H9 (cell line): ENCODE measurements at places on chromosomes 2 and 18.

- DNase-seq: no peak
Measured at GRCh38 chr18:23568281-23569138, 17.8 kb downstream of the NPC1 start.

GRCh38 chr18:63143330-63143771 lies 176.2 kb downstream of the BCL2 start:
- no peak for DNase-seq

GRCh38 chr2:237490009-237490711 lies 3.1 kb downstream of the MLPH start:
- no peak for DNase-seq

GRCh38 chr18:6782861-6783260 lies 53.3 kb downstream of the ARHGAP28 start:
- DNase-seq: no peak

DNA sequence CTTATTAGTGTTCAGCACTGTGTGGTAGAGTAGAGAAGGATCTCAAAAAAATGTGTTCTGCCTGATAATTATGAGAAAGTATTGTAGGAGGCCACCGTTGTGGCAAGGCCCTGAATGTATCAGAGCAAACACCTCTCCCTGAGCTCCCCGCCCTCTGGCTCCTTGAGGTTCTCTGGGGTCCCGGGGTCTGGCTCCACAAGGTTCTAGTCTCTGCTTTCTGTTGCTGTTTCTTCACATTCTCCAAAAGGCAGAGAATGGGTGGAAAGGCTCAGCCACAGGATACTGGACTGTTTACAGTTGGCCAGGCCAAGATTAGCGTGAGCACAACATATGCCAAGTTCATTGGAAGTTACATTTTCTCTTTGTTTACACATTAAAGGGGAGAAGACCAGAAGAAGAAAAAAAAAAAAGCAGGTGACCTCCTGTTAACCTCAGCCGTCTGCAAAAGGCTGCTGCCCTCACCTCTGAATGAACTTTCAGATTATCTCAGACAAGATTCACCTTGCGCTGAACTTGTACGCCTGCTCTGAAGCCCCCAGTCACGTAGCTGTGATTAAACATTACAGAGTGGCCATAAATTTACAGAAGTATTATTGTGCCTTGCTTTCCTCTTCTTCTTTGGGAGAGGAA lies 56.6 kb upstream of the CYP26B1 start:
- DNase-seq: no peak

DNA sequence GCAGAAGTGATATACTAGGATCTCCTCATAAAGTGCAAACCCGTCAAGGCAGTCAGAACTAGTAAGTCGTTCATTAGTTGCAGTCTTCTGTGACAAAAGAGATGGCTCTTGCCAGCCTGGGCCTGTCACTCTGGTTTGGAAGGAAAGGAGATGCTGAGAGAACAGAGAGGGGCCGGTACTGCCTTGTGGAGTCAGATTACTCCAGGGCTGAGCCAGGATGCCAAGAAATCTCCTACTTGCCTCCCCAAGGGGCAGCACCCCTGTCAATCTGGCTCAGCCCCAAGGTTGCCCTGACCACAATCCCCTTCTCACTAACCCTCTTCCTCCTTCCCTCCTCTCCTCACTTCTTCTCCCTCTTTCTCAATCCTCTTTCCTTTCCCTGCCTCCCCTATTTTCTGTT lies 62.9 kb upstream of the ASPRV1 start:
- peak; percentile 54 for DNase-seq

DNA sequence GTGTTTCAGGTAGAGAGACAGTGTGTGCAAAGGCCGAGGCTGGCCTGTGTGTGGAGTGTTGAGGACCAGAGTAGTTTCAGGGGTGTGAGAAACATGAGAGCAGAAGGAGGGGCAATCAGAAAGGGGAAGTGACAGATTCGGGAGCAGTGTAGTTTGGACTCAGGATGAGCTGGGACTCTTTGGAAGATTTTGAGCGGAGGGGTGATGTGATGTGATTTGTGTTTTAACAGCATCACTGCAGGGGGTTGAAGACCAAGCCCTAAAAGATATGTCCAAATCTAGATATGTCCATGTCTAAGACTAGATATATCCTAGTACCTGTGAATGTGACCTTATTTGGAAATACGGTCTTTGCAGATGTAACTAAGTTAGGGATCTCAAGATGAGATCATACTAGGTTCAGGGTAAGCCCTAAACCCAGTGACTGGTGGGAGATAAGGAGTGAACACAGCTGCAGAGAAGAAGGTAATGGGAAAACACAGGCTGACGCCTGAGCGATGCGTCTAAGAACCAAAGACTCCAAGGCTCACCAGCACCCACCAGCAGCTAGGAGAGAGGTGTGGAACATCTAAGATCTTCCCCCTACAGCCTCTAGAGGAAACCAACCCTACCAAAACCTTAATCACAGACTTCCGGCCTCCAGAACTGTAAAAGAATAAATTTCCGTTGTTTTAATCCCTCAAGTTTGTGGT lies 38.5 kb upstream of the MYO3B start:
- DNase-seq: no peak

- DNase-seq: no peak
Measured at GRCh38 chr2:235500761-235501672, 7.2 kb downstream of the AGAP1 start.

DNA sequence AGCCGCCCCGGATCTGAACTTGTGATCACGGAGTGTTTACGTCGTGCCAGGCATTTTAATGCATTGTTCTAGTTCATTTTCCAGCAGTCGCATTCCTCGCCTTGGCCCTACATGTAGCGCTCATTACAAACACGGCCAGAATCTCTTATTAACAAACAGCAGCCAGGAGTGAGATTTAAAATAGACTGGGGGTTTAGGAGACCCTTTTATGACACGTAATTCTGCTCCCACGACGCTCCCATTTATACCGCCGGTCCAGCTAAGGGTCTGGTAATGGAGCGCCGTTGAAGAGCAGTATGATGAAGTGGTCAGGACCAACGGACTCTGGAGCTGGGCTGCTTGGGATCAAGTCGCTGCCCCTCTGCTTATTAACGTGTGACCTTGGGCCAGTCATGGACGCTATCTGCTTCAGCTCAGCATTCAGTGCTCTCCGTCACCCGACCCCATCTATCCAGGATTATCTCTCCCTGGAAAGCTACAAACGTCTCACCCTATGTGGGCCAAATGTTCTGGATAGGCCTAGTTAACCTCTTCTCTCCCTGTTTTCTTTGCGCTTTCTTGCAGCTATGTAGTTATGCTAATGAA lies 745 bp downstream of the MSH2 start:
- no peak for DNase-seq

GRCh38 chr2:171042253-171042969 lies 113.4 kb downstream of the GORASP2 start:
- no peak for DNase-seq

DNA sequence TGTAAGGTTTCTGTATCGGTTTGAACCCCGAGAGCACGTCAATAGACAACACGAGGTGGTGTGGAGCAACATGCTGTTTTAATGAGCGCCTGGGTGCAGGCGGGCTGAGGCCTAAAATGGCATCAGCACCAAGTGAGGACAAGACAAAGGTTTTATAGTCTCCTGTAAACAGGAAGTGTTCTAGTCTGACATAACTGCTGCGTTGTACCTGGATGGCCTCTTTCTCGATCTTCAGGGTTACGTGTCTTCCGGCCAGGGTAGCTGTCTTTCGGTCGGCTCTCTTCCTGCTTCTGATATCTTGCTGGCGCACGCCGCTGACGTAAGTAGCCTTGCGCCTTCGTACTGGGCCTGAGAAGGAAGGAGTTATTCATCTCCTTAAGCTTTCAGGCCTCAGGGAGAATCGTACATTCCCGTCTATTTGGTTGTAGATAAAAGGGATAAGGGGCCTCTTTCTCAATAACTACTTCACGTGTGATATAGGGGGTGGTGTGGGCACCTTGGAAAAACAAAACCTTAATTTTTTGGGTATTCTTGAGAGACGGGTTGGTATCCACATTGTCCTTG lies 53.5 kb downstream of the KYNU start:
- no peak for DNase-seq

DNA sequence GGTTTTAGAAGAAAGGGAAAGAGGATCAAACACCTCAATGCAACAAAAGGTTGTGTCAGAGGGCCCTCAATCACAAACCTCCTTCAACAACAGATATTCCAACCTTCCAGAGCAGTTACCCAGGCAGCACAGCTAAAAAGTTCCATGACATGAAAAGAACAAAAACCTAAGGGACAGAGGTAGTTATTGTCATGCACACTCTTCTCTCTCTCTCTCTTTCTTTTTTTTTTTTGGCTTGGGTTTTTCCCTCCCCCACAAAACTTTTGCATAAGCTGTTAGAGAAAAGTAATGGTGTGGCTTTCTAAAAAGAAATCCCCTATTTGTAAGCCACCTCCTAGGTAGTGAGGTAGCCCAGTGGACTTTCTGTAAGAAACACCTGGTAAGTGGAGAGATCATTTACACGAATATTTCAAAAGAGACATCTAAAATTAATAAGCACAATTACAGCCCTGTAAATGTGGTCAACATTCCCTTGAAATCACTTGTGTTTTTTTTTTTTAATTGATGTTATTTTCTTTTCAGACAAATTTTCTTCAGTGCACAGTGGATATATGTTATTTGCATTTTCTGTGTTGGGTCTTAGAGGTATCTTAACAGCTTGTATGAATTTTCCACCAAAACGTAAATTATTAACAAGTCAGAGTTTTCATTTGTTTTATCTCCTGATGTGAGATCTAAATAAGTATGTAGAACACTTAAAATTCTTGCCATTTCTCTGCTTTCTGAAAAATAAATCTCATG lies 48.4 kb downstream of the ZEB2 start:
- no peak for DNase-seq

- DNase-seq: no peak
Measured at GRCh38 chr2:54317973-54318372, 61.9 kb upstream of the TSPYL6 start.

DNA sequence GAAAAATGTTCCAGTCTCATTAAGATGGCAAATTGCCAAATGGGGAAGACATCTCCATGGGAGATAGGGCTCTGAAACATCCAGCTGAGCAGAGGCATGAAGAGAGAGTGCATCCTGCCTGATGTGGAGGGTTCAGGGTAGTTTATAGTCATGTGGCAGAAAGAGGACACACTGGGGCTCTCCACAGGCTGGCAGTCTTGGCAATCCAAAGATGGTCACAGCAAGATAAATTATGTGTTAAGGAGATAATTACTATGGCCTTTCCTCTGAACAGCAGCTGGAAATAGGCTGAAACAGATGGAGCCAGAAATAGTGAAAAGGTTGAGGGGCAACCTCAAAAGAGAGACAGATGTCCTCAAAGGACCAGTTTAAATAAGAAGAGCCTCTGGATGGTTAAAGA lies 97.2 kb downstream of the DCC start:
- DNase-seq: no peak

DNA sequence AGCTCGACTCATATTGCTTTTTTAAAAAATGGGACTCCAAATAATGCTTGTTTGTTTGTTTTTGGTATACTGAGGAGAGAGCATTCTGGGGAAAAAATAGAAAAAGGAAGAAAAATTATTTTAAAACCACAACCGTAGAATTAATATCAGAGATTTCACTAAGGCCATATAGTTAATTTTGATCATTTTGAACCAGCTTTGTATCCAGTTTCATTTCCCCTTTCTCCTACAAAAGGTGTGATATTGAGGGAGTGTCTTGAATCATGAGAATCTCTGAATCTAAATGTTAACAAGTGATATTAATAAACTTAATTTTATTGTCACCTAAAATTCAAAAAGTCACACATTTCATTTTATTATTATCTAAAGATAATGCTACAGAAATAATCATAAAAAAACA lies 198.5 kb upstream of the GALNT5 start:
- no peak for DNase-seq

- DNase-seq: no peak
Measured at GRCh38 chr2:1997976-1998375, 253.7 kb upstream of the PXDN start.

DNA sequence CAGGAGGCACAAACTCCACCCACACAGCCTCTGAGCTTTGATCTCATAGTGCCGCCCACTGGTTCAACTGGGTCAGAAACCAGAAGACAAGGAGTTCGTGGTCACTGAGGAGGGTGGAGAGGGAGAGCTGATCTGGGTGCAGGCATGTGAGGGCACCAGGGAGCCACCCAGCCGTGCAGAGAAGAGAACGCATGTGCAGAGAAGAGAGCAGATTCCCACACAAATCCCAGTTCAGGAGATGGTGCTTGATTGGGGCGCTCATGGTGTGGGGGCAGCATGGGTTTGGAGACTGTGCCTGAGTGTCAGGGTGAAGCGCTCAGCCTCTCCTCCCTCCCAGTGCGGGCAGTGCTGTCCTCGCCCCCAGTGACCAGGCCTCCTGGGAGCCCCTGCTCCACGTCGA lies 375.2 kb upstream of the MYT1L start:
- no peak for DNase-seq
